ENCODE measurements at places on chromosomes 4 and X. TPM values are rescaled to one million over a fixed set of nuclear protein-coding genes. Genes with fewer than 3 reads are reported as not detected.

DNA sequence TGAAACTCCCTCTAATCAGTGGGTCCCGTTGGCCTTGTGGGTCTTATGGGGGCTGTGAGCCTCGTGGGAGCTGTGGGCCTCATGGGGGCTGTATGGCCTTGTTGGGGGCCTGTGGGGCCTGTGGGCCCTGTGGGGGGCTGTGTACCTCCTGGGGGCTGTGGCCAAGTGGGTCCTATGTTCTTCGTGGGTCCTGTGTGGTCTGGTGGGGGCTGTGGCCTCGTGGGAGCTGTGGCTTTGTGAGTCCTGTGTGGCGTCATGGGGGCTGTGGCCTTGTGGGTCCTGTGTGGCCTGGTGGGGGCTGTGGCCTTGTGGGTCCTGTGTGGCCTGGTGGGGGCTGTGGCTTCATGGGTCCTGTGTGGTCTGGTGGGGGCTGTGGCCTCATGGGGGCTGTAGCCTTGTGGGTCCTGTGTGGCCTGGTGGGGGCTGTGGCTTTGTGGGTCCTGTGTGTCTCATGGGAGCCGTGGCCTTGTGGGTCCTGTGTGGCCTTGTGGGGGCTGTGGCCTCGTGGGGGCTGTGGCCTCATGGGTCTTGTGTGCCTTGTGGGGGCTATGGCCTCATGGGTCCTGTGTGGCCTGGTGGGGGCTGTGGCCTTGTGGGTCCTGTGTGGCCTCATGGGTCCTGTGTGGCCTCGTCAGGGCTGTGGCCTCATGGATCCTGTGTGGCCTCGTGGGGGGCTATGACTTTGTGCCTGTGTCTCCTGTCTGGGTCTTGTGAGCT, 7.4 kb downstream of the PCGF3 start:
- H3K27ac ChIP-seq, result no peak overlapping the region
- H3K27me3 ChIP-seq, result no peaks in the 10 kb centered on the region
- DNase-seq, result no peak
- H3K36me3 ChIP-seq, result no peaks in the 10 kb centered on the region
- no peak overlapping the region for H3K4me3 ChIP-seq

DNA sequence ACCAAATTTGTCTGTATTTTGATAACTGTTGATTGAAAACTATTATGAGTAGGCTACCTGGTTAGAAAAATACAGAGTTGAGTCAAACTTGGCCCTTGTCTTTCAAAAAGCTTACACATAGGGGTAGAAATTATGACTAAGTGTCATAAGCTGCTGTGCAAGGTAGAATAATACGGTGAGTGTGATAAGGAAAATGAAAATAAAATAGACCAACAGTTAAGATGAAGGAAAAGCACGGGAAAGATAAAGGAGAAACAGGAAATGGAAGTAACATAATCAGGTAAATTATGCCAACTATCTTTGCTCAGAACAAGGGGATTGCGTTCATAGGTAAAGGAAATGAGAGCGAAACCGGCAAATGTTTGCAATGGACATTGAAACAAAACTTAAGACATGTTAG, 302.5 kb downstream of the PCDH7 start:
- no peak overlapping the region for H3K4me3 ChIP-seq
- no peak for DNase-seq
- H3K4me1 ChIP-seq, result no peaks in the 10 kb centered on the region
- H3K36me3 ChIP-seq, result no peaks in the 10 kb centered on the region
- H3K27ac ChIP-seq, result no peak overlapping the region

- no peaks in the 10 kb centered on the region for H3K27me3 ChIP-seq
- no peak overlapping the region for H3K4me3 ChIP-seq
- no peaks in the 10 kb centered on the region for H3K4me1 ChIP-seq
- no peaks in the 10 kb centered on the region for H3K36me3 ChIP-seq
- no peak for DNase-seq
These were observed 104.7 kb downstream of the MGST2 start for GRCh38 chr4:139770361-139770760.

The GLRA2 gene
- not detected for total RNA-seq

GRCh38 chr4:53816561-53816960, 225.3 kb upstream of the LNX1 start:
- no peak overlapping the region for H3K27ac ChIP-seq
- no peak overlapping the region for H3K4me3 ChIP-seq
- no peak for DNase-seq
- H3K36me3 ChIP-seq, result no peaks in the 10 kb centered on the region

The RHOXF2 gene
- total RNA-seq, result not detected

DNA sequence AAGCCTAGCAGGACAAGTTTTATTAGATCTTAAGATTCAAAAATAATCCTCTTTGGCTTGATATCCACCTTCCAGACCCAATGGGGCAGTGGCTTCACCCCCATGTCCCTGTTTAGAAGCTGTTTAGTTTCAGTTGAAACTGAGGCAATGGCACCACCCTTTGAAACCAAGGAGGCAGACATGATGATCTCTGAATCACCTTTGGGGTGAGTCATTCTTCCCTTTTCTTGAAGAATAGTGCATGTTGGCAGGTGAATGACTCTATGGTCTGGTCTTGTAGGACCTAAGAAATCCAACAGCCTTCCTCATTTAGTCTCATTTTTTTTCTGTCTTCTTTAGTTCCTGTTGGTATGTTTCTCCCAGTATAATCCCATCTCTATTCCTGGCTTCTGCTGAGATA, 29.5 kb upstream of the BMP15 start:
- no peak overlapping the region for H3K27ac ChIP-seq
- peaks cover 2% of the 10 kb centered on the region for H3K4me1 ChIP-seq
- H3K27me3 ChIP-seq, result no peaks in the 10 kb centered on the region
- H3K4me3 ChIP-seq, result no peak overlapping the region
- DNase-seq, result no peak

GRCh38 chr4:104749062-104749461, 254.4 kb upstream of the CXXC4 start:
- no peaks in the 10 kb centered on the region for H3K27me3 ChIP-seq
- no peaks in the 10 kb centered on the region for H3K36me3 ChIP-seq
- peaks cover 5% of the 10 kb centered on the region for H3K4me1 ChIP-seq
- no peak overlapping the region for H3K4me3 ChIP-seq
- DNase-seq, result no peak

DNA sequence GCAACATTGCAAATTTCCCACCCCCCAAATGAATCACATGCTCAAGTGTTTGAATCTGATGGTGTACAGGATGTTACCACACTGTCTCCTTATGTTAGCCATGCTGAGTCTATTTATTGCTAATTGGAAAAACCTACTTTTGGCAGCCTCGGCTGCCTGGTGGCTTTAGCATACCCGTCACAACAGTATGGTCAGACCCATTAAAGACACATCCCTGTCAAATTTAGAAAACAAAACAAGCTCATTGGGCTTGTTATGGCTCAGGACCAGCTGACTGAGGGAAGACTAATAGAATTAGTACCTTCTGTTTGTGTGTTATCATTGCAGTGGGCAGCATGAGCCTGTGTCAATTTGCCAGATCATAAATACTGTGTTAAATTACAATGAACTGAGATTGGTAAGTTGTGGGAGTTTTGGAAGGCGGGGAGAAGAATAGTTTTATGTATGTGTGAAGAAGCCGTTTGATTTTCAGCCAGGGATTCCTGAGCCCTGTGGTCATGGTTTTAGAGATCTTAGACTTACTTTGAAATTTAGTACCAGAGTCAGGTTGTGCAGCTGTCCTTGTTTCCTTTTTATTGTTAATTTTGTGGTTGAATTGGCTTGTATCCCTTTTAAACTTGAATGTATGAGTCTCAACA, 66.8 kb downstream of the POLA1 start:
- H3K4me3 ChIP-seq, result no peak overlapping the region
- peaks cover 38% of the 10 kb centered on the region for H3K36me3 ChIP-seq
- no peak overlapping the region for H3K27ac ChIP-seq
- DNase-seq, result no peak
- no peaks in the 10 kb centered on the region for H3K27me3 ChIP-seq

The PCYT1B gene
- total RNA-seq, result 0.14 TPM

The DMRTC1 gene
- total RNA-seq, result not detected

The PDZD4 gene
- total RNA-seq, result 5.7 TPM

The MTNR1A gene
- total RNA-seq, result not detected

The RBMX2 gene
- total RNA-seq, result 29.8 TPM
